Cardiac fibroblast (primary cell): ENCODE measurements at places on chromosomes 7 and 10.

GRCh38 chr10:46553238-46554049 is 3.0 kb downstream of the GPRIN2 start:
- DNase-seq: no peak

DNA sequence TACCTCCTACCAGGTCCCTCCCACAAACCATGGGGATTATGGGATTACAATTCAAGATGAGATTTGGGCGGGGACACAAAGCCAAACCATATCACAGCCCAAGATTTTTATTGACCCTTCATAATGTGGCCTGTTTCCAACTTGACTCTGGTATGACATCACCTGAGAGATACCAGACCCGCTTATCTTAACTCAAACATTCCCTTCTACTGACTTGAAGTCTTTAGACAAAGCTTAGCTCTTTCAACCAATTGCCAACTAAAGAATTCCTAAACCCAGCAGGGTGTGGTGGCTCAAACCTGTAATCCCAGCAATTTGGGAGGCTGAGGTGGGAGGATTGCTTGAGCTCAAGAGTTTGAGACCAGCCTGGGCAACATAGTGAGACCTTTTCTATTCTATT is 67.9 kb downstream of the CLRN3 start:
- no peak for DNase-seq

- DNase-seq: peak; percentile 41
Observed at GRCh38 chr10:122407375-122408125, 33.0 kb downstream of the PLEKHA1 start.

GRCh38 chr10:129027906-129028305 is 439.1 kb upstream of the MGMT start:
- no peak for DNase-seq

GRCh38 chr10:98509745-98510144 is 63.0 kb upstream of the HPS1 start:
- no peak for DNase-seq

DNA sequence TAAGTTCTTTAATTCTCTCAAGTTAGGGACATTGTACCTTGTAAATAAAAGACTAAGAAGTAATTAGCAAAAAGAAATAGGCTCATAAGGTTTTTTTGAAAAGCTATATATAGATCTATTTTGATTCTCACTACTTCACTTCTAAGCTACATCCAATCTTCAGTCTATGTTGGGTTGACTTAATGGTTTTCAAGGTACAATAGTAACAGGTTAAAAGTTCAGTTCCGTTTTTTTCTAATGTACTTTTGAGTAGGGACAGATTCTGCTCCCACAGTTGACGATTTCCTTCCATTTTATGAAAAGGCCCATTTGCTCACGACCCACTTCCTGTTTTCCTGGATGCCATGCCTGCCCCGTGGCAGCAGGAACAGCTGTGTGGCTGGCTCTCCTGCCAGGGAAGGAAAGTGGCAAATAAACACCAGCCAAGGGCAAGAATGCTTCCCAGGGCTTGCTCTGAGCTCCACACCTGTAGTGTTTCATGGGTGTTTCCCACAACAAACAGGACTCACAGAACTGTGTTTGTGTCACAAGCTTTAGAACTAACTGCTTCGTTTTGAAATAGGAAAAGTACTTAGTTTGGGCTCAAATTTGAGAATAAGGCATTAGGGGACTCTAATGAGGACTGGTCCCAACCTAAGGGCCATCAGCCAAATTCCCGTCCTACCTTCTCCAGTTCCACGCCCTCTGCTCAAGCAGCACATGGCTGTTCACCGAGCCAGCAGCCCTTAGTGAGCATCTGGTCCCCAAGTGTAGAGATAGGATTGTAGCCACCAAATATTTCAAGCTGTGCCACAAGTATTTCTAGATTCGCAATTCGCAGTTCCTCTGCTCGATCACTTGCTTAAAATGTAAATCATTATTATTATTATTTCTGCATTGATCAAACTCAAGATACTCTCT is 240.7 kb downstream of the COBL start:
- DNase-seq: no peak

DNA sequence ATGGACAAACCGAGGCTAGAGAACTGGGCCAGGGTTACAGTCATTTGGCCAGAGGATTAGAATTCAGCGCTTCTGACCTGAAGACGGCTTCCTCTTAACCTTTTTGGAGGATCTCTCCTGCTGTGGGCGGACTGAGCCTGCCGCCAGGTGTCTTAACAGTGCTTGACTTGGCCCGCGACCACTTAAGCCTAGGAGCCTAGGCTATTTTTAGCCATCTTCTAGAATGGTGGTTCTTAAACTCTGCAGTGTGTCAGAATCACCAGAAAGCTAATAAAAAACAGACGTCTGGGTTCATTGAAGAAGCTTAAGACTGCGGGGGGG is 722 bp downstream of the MDH2 start:
- DNase-seq: no peak

GRCh38 chr10:122510326-122510725 is 49.0 kb downstream of the HTRA1 start:
- DNase-seq: no peak

GRCh38 chr7:7765422-7765821 is 47.0 kb upstream of the RPA3 start:
- no peak for DNase-seq

DNA sequence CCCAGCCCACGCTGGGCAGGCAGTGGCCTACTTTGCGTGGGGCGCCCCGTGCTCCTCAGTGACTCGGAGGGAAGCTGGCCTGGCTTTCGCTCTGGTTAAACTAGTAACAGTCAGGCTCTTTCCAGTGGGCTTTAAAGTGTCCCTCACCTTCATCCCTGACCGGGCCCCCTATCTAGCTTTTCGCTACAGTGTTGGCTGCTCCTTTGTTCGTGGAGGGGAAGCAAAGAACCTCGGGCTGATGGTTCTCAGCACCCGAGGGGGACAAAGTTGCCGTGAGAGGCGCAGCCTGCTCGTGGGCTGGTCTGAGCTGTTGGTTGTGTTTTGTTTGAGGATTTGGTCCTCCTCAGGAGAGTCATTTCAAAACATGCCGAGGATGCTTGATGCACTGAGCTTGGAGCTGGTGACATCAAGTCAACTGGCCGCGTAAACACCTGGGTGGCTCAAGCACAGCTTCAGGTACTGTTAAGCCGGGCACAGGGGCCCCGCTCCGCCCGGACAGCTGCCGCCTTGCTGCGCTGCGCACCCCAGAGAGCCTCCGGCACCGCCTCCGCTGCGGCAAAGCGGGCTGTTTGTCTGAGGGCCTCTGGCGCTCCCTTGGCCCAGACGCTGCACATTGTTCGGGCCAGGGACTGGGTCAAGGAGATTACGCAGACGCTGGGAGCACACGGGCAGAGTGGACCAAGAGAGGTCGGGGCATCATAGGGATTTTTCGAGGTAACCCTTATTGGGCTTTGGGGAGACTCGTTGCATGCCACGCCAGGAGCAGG is 1.6 kb downstream of the DLX6 start:
- DNase-seq: no peak

DNA sequence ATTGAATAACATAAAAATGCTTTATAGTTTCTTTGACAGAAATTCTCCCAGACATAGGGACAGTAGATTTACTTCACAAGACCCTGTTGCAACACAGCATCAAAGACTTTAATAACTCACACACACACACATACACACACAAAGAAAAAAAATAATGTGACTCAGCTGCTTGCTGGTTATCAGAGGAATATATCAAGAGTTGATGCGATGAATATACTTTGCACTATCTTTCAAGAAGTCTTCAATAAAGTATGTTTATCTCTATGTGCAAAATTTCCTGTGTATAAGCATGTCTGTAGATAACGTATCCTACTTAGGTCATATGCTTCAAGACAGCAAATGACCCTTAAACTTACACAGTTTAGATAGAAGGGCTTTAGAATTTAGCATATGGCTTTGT is 243.1 kb downstream of the ARL4A start:
- DNase-seq: peak; percentile 21

DNA sequence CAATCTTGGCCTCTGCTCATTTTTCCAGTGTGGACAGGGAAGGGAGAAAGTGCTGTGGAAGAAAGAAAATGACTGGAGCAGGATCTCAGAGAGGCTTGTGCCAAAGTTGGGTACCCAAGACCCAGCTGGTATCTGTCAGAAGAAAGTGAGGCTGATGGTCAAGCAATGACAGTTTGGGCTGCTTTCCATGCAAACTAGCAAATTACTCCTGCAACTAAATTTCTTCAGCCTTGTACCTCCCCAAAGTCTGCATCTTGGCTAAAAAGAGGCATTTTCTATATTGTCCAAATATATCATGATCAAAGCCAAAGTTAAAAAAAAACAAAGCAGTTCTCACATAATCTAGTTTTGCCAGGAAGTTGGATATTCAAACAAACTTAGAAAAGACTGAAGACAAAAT is 208.5 kb upstream of the FRMD4A start:
- no peak for DNase-seq

DNA sequence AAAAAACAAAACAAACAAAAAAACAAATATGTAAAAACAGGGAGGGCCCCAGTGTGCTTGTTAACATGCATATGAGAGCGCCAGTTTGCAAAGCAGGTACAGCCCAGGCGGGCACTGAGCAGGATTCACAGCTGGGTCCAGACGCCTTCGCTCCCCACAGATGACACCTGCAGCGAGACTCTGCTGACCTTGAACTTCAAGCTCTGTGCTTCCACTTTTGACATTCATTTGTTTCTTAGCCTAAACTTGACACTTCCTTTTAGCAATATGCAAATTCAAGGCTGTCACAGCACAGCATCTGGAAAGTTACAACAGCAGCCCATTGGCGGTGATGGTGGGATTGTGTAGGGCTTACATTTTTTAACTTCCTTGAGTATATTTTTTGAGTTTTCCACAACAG is 88.8 kb upstream of the TNS3 start:
- DNase-seq: no peak

GRCh38 chr10:103552856-103553742 is 59.6 kb downstream of the NEURL1 start:
- no peak for DNase-seq

- DNase-seq: no peak
Observed at GRCh38 chr7:55117286-55117685, 98.5 kb downstream of the EGFR start.

GRCh38 chr7:20788420-20788990 is 1.8 kb upstream of the SP8 start:
- DNase-seq: no peak

DNA sequence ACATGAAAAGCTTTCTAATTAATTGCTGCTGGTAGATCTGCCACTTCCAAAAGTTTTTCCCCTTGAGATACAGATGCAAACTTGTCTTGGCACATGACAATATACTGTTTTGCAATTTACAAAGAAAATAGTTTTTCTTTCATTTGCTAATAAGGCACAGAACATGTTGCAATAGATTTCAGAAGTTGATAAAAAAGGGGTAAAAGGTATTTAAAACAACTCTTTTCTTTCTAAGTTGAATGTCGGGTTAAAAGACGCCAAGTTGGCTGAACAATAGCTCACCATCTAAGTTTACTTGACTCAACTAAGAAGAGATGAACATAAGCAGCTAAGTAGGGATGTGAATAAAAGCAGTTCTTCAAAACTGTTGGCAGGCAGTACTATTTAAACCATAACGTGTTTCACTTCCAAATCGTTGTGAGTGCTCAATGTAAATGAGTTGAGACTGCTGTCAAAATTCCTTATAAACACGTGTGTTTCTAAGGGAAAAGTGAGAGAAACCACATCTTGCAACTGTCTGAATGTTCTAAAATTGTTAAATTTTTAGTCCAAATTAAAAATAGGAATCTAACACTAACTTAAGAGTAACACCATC is 14.5 kb upstream of the THSD7A start:
- no peak for DNase-seq

DNA sequence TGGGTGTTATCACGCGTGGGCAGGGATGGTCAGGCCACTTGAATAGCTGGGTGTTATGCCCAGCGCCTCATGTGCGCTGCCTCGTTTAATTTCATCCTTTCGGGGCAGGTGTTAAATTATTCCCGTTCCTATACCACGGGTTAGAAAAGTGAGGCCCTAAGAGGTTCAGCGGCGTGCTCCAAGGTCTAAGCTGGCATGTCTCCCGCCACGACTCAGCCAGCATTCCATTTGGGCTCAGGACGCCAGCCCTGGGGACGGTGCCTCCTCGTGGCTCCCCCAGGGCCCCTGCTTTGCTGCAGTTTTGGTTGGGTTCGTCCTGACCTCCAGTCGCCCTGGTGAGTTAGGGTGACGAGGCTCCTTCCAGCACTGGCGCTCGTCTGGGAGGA is 124.5 kb downstream of the TRRAP start:
- DNase-seq: no peak

GRCh38 chr10:124388823-124389612 is 29.7 kb downstream of the OAT start:
- DNase-seq: peak; percentile 79

- DNase-seq: no peak
Observed at GRCh38 chr10:133095586-133095985, 7.9 kb downstream of the ADGRA1 start.

DNA sequence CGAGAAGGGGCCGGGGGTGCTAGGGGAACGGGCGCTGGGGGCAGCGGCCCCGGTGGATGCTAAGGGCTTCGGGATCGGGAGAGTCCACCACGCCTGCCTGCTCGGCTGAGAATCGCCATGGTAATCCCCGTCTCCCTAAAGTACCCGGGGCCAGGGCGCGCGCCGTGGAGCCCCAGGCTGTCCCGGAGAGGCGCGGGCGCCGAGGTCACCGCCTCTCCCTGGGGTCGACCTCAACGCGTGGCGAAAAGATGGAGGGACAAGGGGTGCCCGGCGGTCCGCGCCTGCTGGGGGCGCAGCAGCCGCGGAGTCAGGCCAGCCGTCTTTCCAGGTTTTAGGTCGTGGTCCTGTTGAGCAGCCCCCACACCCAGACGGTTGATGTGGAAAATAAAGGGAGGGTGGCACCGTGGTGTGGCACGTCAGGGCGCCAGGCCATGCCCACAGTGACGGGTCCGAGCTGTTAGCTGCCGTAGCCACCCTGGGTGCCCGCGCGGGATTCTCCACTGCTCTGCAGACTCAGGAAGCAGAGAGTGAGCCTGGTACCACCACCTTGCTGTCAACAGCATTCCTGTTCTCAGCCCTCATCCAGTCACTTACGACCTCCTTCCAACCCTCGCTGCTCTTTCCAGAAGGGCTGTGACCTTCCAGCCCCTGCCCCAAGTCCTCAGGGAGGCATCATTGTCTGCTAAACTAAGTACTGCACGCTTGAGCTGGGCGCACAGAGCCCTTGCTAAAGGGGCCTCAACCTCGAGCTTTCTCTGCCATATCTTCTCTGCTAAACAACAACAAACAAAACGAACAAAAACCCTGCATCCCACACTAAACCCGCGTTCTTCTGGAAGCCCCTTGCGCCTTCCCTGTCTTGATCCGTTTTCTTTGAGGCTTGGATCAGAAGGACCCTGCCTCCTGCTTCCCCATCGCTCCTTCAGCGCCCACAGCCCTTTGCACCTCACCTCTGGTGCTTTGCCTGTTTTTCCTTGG is 666 bp downstream of the SMKR1 start:
- DNase-seq: no peak

- DNase-seq: no peak
Observed at GRCh38 chr10:34207343-34207742, 607.8 kb downstream of the PARD3 start.

- peak; percentile 11 for DNase-seq
Observed at GRCh38 chr10:100725071-100725471, 20.3 kb upstream of the PAX2 start.

- peak; percentile 53 for DNase-seq
Observed at GRCh38 chr7:85104432-85105205, 82.2 kb downstream of the SEMA3D start.
